ENCODE measurements at places on chromosomes 7 and 10. TPM values are rescaled to one million over a fixed set of nuclear protein-coding genes. Genes with fewer than 3 reads are reported as not detected.
A peak's percentile ranks its signal among the peaks of the same experiment; 100 is the strongest.

MLXIPL gene
- 0.10 TPM for polyA plus RNA-seq

DNA sequence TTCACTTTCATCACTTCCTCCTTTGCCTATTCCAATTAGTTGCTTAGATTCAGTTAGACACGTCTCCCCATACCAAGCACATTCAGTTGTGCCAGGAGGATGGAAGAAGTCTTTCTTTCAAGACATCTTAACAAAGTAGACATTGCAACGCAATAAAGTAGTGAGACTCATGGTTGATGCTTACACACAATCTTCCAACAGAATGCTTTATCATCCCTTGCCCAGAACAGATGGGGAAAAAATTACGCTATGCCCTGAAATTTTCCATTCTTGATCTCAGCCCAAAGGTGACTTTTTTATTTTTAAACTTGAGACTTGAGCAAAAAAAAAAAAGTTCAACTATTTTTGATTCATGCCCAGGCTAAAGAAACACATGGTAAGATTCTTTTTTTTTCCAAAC lies 74.9 kb downstream of the KCNMA1 start:
- DNase-seq: no peak

TSPAN12 gene
- polyA plus RNA-seq: 0.15 TPM

TRIM50 gene
- not detected for polyA plus RNA-seq

- no peak for DNase-seq
These were observed 194.7 kb downstream of the KCND2 start for GRCh38 chr7:120467676-120468075.

DDC gene
- not detected for polyA plus RNA-seq

DNA sequence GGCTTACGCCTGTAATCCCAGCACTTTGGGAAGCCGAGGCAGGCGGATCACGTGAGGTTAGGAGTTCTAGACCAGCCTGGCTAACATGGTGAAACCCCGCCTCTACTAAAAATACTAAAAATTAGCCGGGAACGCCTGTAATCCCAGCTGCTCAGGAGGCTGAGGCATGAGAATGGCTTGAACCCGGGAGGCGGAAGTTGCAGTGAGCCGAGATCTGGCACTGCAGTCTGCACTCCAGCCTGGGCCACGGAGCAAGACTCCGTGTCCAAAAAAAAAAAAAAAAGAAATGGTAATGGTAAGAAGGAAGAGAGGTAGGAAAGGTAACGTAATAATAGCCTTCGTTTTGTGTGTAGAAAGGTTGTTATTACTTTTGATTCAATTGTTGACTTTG lies 1.2 kb downstream of the HSPA14 start:
- DNase-seq: peak; percentile 9

DNA sequence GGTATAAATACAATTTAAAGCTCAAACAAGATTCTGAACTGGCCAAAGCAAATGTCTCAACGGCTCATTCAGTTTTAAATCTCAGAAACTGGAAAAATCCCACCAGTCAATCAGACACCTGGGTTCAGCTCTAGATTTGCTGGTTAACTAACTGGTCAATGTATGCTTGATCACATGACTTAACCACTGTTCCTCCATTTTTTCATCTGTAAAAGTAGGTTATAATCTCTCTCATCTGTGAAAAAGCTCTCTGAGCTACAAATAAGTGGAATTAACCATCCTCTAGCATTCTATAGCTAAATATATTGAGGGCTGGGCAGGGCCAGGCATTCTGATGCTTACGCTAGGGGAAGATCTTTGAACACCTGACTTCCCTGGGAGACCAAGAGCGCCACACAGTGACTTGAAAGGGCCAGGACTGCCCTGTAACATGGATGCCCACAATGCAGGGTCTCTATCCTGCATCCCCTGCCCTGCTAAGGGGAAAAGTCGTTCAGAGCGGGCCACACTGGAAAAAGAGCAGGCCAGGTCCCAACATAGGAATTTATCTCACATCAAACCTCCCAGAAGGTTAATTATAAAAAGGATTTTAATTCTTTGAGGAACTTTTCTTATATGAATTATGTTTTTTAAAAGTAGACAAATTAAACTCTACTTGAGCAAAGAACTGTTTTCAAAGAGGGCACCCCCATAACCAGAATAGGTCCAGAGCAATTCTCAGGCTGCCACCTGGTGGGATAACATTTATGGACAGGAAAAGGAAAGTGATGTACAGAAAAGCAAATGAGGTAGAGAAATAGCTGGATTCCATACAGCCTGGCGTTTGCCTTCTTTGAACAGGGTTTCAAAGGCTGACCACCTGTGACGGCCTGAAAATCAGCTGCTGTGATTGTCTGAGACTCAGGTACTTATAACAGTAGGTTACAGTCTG lies 1.8 kb downstream of the RP9 start:
- DNase-seq: peak; percentile 54

GRCh38 chr10:3414667-3415023 lies 242.1 kb upstream of the PITRM1 start:
- no peak for DNase-seq

DPYSL4 gene
- 6.6 TPM for polyA plus RNA-seq

DNA sequence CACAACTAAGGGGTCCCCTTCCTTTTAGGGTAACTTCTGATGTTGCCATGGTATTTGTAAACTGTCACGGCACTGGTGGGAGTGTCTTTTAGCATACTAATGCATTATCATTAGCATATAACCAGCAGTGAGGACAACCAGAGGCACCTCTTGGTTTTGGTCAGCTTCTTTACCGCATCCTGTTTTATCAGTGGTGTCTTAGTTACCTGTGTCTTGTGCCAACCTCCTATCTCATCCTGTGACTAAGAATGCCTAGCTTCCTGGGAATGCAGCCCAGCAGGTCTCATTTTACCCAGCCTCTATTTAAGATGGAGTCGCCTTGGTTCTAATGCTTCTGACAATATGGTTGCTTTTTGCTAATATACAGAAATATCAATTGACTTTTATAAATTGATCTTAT lies 54.9 kb downstream of the AHCYL2 start:
- DNase-seq: peak; percentile 76

AGBL3 gene
- 0.42 TPM for polyA plus RNA-seq

- no peak for DNase-seq
These were observed 171.8 kb downstream of the EGFR start for GRCh38 chr7:55190511-55191160.

DNA sequence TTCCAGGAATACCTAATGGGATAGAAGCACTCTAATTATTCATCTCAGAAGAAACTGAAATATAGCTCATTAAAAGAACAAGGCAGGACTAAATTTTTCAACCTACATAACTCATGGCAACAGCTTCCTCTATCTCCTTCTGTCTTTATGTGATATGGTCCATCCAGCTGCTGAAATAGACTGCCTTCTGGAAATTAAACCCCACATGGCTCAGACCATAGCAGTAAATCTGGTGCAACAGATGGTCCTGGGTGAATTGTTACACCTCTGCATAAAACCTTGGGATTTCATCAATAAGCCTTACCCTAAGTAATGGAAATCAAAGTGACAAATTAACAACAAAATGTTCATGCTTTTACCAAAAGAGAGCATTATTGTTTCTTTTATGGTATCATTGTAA lies 205.6 kb upstream of the CSTF2T start:
- DNase-seq: no peak
